Memory B cell (primary cell): ENCODE measurements at places on chromosomes 5 and 9.

DNA sequence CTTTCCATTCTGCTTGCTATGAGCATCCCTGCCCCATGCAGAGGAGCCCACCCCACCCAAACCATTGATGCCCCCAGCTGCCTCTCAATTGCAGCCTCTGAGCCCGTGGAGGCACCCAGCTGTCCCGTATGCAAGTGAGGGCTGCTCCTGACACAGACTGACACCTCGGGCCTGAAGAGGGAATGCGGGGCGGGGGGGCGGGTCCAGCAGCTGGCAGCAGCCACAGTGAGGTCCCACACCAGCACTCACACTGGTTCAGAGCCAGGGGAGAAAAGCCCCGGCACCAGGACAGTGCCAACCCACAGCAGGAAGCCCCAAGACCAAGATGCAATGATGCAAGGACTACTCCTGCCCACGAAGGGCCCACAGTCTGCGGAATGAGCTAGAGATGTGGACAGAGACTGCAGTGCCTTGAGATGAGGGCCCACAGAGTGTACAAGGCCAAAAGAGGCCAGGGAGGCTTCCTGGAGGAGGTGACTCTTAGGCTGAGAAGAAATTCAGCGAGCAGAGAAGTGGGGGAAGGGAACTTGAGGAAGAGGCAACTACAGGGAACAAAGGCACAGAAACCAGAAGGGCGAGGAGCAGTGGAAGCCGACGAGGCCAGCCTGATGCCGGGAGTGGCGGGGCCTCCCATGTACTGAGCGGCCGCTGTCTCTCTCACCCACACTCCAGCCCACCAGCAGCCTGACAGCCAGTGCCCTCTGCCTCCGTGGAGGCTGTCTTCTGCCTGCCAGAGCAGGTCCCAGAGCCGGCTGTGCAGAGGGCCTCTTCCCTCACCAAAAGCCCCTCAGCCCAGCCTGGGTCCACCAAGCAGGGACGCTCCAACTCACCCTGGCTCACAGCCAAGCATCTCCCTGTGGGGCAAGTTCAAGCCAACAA is 9.2 kb downstream of the EEIG1 start:
- no peak for DNase-seq

- DNase-seq, result no peak
Observed at GRCh38 chr9:6902423-6902822, 144.7 kb downstream of the KDM4C start.

DNA sequence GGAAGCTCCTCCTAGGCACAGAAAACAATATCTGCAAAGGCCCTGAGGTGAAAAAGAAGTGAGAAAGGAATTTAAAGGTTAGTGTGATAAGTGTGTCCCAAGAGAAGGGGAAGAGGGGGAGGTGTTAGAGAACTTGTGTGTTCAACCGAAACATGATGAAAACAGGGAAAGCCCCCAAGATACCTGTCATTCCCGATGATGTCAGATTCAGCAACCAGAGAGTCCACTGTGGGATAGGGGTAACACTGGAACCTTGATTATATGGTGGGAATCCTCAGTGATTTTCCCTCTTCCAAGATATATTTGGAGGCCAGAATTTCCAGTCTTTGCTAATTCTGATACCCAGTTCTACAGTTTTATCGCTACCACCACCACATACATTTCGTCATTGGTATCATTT is 15.5 kb upstream of the BNC2 start:
- DNase-seq, result no peak

DNA sequence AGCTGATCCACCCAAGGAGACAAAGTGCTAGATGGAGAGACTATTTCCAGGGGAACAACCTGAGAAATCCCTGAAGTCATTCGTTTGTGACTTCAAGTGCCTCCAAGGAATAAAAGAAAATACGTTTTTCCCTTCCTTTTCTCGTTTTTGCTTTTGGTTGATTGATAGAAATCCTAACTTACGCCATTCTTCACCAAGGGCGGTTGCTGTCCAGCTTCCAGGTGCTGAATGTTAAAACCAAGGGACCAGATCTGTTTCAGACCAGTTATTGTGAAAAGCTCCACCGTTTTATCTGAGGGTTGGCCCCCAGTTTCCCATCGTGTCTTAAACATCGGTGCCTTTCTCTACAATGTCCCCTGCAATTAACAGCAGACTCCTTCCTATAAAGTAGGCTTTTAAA is 600.7 kb upstream of the SGCD start:
- no peak for DNase-seq

GRCh38 chr9:5265939-5266338 is 34.7 kb downstream of the INSL4 start:
- no peak for DNase-seq

DNA sequence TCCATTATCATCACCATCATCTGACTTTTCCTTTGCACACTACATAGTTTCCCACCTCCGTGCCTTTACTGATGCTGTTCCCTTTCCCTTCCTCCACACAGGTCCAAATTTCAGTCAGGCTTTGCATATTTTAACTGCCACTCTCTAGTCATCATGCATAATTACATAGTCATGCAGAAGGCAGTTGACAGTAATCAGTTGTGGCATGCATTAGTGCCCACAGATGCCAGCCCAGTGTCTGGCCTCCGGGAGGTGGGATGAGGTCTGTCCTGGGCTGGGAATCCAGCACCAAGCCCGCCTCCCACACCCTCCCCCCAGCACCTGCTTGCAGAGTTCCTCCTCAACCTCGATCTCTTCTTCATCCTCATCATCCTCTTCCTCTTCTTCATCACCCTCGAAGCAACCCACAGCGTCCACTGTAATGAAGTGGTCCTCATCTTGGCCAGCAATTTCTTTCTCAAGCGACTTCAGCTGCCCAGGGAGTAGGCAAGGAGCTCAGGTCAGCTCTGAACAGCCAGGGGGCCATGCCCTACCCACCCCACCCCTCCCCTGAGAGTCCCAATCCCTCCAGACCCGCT is 8.8 kb downstream of the BBLN start:
- DNase-seq, result no peak

- DNase-seq, result no peak
Observed at GRCh38 chr5:168227973-168228615, 63.4 kb upstream of the WWC1 start.

- DNase-seq, result no peak
Observed at GRCh38 chr9:20303996-20304395, 318.3 kb downstream of the MLLT3 start.

DNA sequence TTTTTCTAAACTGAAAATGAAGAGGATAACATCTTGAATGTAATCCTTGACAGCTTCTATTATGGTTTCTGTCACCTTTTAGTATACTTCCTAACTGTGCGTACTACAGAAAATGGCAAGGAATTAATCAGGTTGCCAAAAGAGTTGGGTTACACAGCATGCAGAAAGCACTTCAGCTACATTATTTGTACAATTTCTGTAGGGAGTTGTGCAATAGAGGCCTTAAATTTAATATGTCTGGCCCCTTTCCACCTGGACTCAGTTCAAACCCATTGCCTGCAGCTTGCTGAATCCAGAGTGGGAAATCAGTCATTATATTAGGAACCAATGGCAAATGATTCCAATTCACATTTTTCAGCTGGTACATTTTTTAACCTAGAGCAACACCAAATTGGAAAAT is 549.7 kb downstream of the CSNK1G3 start:
- no peak for DNase-seq

DNA sequence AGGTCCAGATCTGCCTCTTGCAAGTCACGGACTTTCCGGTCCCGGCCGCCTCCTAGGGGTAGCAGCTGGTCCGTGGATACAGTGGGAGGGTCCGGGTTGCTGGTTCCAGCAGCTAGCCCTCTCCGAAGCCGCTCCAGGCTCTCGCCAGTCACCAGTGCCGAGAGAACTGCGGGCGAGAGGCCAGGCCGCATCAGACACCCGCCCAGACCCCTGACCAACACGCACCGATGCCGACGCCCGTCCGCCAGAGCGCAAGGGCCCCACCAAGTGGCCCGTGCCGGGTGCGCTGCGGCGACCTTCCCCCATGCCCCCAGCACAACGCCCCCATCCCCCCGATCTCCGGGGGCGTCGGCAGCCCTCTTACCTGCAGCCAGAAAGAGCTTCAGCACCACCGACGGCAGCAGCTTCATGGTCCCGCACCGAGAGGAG is 470 bp downstream of the HBEGF start:
- no peak for DNase-seq

DNA sequence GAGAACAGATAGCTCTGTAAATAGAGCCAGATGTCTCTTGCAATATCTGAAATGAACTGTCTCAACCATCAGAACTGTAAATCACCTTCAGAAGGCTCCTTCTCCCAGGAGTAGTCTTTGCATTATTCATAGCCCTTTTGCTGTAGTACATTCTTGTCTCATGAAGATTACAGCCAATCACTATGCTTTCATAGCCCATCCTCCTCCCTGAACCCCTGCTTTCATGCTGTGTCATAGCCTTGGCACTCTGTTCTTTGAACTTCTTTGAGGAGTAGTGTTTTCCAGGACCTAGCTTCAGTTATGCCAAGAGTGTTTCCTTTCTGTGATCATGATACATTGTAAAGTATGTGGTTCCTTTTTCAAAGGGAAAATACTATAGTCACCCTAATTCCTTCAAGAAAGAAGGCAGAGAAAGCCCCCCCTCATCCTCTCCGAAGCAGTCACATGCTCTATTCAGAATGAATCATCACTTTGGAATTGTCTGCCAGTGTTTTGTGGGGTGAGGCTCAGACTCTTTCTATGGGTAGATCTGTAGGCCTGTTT is 61.1 kb downstream of the GRIA1 start:
- DNase-seq, result no peak

- DNase-seq, result peak; percentile 21
Observed at GRCh38 chr9:130835441-130836298, 616 bp downstream of the ABL1 start.

DNA sequence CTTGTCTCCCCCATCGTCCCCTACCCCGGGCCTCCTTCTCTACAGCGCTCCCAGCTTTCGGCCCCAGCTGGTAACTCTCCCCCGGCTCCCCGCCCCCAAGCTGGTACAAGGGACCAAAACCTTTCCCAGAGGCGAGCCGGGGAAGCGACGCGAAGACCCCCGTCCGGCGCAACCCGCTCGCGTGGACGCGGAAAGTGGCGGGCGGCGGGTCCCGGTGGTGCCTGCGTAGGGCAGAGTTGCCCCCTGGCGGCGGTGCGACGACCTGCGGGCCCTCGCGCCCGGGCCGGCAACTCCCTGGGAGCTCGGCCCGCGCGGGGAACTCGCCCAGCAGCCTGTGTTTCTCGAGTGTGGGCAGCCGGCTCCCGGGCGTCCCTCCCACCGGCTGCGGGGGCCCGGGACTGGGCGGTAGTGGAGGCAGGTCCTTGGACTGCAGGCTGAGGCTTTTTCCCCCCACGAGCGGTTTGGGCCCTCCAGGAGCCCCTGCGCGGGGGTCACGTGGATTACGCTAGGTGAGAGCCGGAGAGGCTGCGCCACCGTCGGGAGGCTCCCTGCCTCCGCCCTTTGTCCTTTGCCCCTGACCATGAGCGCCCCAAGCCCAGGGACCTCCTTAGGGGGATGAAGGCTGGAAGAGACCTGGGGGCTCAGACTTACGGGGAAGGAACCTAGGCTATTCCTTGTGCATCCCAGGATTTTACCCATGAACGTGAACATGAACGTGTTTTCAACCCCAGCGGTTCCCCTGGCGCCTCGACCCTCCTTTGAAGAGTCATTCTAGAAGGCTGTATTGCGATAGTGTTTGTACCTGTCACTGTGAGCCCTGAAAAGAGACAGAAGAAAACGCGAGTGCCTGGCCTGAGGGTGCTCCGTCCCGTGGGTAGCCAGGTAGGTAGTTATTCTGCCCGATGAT is 2.9 kb upstream of the FOXD1 start:
- DNase-seq, result peak; percentile 49

DNA sequence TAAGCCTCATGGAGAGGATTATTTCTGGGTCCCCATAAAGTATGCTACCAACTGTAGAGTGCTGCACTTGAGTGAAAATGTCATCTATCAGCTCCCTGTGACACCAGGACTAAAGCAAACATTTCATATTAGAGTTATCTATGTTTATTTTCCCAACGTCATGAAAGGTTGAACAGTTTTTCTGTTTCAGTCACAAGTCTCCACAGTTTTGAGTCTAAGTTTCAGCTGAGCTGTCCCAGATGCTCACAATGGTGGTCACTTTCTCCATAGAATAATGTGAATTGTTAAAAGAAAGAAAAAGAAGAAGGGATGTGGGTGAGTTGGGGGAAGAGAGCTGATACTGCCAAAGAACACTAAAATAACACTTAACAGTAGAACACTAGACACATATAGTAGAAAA is 126.3 kb upstream of the C9orf72 start:
- DNase-seq, result no peak

GRCh38 chr5:116930616-116931015 is 356.0 kb upstream of the SEMA6A start:
- no peak for DNase-seq

DNA sequence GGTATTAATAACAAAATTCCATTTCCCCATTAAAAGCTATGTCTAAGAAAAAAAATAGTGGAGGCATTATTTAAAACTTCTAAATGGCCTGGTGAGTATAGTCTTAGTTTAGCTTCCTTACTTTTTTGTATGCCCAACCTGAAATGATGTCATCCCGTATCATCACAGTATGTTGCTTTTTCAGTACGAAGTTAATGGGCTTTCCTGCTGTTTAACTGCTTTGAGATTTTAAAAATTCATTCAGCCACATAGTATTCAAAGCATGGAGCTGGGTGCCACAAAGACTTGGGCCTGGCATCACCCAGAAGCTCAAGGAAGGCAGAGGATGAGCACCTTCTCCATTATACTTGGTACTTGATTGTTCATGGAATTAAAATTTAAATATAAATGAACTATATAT is 7.4 kb downstream of the F2RL2 start:
- no peak for DNase-seq

GRCh38 chr9:69564557-69564956 is 107.6 kb downstream of the APBA1 start:
- no peak for DNase-seq

- DNase-seq, result no peak
Observed at GRCh38 chr5:154782812-154783592, 27.8 kb downstream of the LARP1 start.

DNA sequence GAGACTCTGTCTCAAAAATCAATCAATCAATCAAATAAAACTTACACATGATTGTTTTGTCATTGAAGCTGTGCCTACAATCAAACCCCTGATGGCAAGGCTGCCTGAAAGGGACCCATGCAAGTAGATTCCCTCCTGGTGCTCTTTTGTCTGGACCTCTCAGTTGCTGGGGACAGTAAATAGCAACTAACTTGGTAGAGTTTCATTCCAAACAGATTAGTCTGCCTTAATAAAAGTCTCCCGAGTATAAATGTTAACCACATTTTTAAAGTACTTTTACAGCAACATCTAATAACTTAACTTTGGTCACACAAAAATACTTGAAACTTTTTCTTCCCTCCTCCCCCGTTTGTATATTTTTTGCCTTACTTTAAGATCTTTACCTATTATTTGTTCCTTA is 105.5 kb downstream of the FEM1C start:
- no peak for DNase-seq

GRCh38 chr5:57911438-57911837 is 428.8 kb upstream of the ACTBL2 start:
- DNase-seq, result no peak

DNA sequence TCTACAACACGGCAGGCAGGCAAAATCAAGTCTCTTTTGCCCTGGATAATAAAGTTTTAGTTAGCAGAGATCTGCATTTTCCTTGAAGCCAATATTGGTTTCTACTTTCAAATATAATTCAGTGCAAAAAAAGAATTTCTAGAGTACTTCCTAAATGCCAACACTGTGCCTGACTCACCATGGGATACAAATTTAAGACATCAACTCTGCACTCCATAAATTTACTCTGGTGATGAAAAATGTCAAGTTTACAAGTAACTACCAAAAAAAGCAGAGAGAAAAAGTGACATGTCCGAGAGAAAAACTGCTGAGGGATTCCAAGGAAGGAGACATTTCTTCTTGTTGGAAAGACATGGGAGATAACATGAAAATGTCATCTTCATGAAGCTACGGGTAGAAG is 119.7 kb downstream of the RAPGEF6 start:
- no peak for DNase-seq
